ENCODE measurements at places on chromosomes 4 and X.
A peak's percentile ranks its signal among the peaks of the same experiment; 100 is the strongest.

DNA sequence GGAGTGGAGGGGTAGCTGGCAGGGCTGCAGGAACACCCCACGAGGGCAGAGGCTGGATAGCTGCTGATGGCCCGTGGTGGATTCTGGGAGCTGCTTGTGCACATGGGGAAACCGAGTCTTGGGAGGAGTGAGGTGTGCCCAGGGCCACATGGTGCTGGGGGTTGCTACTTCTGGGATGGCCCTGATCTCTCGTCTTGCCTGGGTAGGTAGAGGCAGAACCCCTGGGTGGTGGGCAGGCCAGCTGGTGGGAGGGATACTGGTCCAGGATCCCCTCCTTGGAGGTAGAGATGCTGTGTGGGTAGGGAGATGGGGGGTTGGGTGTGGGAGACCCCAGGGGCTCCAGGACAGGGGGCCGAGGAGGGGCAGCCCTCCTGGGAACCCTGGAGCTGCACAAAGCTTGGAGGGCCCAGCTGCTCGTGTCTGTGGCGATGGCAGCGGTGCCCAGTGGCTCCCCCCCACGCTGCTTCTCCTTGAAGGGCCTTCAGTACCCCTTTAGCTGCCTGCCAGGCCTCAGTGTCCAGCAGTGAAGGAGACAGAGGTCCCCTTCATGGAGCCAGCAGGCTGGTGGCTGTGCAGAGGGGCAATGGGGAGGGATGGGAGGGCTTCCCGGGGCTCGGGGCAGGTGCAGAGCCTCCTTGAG lies 3.2 kb downstream of the NAT8L start:
- DNase-seq: no peak

- no peak for DNase-seq
Measured at GRCh38 chr4:25930731-25931354, 16.8 kb downstream of the SMIM20 start.

DNA sequence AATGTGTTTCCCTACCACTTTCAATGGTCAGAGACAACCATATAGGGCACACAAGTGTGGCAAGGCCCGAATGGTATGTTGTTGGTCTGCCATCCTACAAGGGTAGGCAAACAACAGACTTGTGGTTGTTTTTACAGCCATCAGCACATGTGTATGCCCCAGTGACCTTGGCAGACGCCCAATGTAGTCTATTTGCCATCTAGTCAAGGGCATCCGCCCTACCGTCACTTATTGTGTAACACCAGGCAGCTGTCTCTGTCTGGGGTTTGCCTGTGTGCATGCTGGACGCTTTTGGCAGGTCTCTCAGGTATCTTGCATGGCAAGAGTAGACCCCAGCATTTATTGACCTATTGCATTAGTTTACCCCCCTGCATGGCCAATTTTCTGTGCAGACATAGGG lies 1145.5 kb upstream of the POU3F4 start:
- DNase-seq: no peak

DNA sequence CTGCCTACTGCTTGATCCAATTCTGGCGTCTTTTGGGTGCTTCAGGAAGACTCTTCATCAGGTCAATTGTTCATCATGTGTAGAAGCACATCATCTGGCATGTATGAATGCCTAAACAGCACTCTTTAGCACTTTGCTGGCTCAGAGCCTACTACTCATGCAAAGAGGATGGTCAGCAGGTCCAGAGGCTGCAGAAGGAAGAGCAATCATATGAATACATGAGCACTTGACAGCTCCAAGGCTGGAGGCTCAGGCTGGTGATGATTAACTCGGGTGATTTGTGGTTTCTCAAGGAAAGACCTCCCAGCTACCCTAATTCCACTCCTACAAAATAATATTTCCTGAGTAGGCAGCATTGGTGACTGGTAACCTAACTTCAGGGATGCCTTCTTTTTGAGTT lies 103.8 kb upstream of the CXCL13 start:
- DNase-seq: no peak

DNA sequence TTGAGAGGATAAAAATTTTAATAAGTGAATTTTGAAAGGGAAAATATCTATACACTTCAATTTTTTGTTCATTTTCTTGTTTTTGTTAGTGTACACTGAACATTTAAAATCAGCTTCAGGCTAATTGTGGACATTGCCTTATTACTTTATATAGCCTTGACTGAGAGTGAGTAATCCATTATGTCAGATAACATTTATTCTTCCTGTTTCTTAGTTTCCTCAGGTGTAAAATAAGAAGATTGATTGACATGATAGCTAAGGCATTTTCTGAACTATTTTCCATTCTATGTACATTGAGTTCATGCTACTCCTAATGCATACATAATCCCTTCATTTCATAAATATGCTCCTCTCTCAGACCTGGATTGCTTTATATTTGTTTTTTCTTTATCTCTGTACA lies 607.3 kb upstream of the AADAT start:
- no peak for DNase-seq

GRCh38 chrX:131747173-131747572 lies 203.3 kb downstream of the OR13H1 start:
- no peak for DNase-seq

- no peak for DNase-seq
Measured at GRCh38 chrX:41963348-41963747, 40.0 kb upstream of the CASK start.

DNA sequence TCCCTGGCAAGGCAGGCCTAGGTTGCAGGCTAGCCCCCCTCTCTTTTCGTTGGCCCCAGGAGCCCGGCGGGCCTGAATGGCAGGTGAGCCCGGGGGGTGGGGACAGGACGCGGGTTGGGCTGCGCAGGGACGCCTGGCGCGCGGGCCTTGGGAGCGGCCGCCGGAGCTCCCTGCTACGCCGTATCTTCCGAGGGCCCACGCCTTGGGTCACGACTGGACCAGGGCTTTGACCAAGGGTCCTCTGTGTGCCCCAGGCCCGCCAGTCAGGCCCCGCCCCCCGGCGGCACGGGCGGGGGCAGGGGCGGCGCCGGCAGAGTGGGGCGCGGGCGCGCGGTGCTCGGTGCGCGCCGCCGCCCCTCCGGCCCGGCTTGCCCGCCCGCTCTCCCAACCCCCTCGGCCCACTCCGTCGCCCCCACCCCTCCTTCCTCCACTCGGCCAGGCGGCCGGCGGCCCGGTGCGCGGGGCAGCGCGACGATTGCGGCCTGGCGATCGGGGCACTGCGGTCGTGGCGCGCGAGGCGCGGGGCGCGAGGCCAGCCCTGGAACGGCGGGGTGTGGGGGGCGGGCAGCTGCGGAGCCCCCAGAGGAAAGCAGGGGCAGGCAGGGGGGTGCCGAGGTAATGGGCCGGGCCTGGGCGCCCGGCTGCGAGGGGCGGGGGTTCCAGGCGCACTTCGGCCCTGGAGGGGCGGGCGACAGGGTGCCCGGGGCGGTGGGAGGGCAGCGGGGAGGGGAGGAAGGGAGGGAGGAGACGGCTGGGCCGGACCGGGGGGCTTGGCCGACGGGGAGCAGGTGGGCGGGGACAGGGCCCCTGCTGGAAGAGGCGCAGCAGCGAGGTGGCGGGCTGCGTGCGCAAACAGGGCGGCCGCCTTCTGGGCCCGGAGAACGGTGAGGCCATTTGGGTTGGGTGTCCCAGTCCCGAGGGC lies at the start of gene PRRG3:
PRRG3 (plus strand) TSS at position 798 of the 922 bp plus-strand sequence. CDS start 3,357 bp downstream, outside the sequence.
- DNase-seq: no peak

- no peak for DNase-seq
Measured at GRCh38 chr4:121519236-121519838, 138.5 kb upstream of the QRFPR start.

- no peak for DNase-seq
Measured at GRCh38 chr4:15245006-15245530, 182.8 kb upstream of the C1QTNF7 start.

GRCh38 chrX:19875050-19875431 lies 12.4 kb downstream of the SH3KBP1 start:
- DNase-seq: no peak

GRCh38 chrX:49249071-49249470 lies 13.8 kb downstream of the CCDC22 start:
- DNase-seq: no peak

DNA sequence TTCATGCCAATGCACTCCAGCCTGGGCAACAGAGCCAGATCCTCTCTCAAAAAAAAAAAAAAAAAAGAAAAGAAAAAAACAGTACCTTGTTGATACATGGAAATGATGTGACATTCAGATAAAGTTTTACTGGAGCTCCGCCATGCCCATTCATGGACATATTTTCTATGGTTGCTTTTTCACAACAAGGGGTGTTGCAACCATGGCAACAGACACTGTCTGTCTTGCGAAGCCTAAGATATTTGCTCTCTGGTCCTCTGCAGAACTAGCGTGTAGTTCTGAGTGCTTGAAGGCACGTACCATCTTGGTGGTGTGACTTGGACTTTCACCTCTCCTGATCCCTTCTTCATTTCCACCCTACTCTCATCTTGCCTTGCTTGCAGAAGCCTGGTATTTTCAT lies 53.2 kb downstream of the TBL1X start:
- no peak for DNase-seq

- no peak for DNase-seq
Measured at GRCh38 chrX:97931586-97931985, 1047.9 kb downstream of the RPA4 start.

DNA sequence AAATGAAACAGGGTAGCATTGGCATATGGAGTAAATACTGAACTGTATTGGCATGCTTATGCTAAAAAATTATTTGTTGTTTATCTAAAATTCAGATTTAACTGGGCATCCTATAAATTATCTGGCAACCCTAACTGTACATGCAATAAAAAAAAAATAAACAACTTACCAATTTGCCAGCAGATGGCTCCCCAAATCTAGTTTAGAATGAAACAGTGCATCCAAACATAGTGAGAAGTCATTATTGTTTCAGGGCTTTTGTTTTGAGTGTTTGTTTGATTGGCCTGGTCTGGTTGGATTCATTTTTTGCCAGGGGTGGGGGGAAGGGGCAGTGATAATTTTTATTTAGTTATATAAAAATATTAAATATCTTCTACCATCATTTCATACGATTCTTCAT lies 12.8 kb upstream of the NSUN7 start:
- DNase-seq: peak; percentile 26

DNA sequence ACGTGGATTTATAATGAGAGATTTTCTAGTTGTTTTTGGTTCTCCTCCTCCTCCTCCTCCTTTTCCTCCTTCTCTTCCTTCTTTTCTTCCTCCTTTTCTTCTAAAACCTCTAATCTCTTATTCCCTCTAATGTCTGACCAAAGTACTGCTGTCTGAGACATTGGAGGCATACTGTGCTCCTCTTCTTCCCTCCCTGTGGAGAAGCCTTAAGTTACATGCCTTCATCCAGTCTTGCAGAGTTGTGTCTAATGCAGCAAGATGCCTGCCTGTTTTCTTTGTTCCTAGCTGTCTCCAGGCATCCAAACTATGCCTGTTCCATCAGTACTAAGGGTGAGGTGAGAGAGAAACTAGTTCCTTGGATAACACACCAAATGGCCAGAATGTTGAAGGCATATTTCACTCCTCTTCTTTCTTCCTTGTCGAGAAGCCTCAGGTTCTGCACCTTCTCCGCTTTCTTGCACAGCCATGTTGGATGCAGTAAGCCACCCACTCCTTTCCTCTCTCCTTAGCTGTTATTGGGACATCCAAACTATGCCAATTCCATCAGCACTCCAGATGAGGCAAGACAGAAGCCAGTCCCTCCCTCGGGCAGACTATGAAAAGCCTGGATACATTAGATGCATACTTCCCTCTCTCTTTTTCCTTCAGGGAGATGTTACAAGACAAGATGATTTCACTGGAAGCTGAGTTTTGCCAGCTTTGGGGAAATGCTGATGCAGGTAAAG lies 285.7 kb upstream of the TRAM1L1 start:
- no peak for DNase-seq

- DNase-seq: no peak
Measured at GRCh38 chrX:13087322-13088155, 43.1 kb upstream of the FAM9C start.

DNA sequence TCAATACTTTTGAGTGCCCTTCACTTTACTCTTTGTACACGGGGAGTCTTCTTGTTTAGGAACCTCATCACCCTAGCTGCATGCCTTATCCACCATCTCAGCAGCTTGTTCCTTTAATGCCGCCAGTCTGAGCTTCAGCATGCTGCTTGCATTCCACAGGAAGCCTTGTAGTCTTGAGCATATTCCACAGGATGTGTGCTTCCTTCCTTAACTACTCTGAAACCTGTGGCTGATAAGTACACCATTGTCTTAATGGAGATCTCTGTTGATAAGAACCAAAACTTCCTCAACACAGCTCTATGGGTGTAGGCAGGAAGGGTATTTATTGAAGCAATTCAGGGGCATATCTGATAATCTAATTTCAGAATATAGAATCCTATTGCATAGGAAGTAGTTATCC lies 24.4 kb upstream of the CCNI start:
- DNase-seq: no peak

DNA sequence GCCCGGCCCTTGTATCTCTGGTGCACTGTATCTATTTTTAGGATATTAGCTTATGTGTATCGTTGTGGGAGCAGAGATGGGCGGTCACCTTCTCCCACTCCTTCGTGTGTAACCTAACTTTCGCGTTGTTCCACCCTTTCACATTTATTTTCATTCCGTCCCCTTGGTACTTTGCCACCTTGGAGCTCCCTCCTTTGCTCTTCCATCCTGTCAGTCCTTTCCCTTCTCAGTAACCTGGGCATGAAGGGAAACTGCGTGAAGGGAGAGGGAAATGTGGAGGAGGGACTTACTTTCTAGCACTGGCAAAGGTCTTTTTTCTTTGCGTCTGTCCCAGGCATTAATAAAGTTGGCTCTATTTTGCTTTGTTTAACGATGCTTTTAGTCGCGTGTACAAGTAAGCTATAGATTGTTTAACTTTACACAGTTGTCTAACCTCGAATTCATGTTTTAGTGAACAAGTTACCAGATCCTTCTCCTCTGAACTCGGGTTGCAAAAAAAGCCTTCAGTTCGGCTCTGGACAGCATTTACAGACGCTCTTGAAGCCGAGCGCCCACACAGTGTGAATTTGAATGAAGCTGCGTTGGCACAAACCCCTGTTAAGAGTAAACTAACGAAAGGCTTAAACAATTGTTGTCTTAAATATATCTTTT lies 3.9 kb downstream of the PCDH10 start:
- DNase-seq: no peak

DNA sequence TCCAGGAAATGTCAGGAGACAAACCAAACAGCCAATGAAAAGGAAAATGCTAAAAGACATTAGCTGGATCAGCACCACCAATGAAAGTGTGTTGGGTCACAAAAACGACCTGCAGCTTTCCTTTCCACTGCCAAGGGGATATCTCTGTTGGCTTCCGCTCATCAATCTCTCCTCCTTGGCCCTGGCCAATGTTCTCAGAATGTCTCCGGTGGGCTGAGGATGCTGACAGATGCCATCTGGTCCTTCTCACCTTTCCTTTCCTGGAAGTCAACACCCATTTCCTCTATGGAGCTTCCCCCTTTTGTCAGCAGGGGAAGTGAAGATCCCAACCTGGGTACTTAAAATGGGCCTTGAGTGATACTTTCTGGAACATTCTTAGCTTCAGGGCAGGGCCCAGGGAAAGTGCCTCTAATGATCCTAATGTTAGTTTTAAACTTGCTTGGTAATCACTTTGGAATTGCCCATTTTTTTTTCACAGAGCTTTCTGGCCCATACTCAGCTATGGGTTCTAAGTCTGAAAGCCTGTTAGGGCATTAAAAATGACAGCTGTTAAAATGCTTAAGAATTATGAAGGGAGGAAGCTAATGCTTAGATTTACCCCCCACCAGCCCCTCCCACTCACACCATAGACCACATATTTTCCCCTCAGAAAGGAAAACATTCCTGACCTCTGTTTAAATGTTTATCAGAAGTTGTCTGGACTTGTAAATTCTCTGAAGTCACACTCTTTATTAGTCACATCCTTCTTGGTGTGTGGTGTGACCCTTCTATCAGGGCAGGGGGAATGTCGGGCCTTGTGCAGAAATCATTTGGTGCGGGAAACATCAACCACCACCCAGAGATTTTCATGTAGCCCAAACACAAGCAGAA lies 29.2 kb downstream of the IGFBP7 start:
- no peak for DNase-seq

- no peak for DNase-seq
Measured at GRCh38 chrX:124440695-124441094, 94.3 kb downstream of the SH2D1A start.

Measured in GM18507 (cell line).